ENCODE measurements at places on chromosomes 4 and X. TPM values are rescaled to one million over a fixed set of nuclear protein-coding genes. Genes with fewer than 3 reads are reported as not detected.

DNA sequence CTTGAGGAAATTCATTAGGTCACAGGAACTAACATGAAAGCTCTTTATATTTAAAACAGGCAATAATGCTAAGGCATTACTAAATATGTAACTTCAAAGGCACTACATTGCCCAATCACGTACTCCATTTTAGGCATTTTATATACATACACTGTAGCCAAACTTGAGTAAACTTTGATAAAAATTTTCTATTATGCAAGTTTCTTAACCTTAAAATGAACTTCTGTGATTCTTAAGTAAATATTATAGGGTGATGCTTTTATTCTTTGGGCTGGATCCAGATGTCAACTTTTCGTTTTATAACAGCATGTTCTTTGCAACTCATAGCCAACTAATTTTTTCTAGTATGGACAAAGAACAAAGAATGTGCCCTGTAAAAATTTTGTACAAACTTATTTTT, 28.3 kb upstream of the MAP9 start:
- no peak for DNase-seq

- DNase-seq, result no peak
These were observed 228.1 kb upstream of the ANXA3 start for GRCh38 chr4:78323439-78323838.

- no peak for DNase-seq
These were observed 17.5 kb downstream of the CXCL13 start for GRCh38 chr4:77623091-77623490.

DNA sequence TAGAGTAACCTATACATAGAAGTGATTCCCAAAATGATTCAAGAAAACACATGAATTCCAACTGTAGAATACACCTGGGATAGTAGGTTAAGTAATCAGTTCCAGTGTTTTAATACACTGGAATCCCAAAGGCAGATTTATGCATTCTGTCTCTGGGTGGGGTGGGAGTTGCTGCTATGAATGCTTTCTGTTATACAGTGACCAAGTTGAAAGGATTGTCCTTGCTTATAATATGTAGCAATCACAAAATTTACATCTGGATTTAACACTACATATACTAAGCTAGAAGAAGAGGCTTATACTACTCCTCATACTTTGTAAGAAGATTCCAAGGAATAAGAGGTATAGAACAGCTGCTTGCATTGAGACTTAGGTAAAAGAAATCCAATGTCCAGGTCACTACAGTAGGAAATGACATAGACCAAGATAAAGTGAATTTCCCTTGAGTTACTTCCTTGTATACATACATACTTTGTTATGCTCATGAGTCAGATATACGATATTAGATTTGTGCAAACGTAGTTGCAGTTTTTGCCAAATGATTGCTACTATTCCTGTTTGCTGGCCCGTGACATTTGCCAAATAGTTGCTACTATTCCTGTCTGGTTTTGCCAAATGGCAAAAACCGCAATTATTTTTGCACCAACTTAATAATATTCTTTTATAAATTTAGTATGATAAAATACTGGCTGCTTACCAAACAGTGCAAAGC, 210.5 kb upstream of the DIAPH2 start:
- DNase-seq, result no peak

DNA sequence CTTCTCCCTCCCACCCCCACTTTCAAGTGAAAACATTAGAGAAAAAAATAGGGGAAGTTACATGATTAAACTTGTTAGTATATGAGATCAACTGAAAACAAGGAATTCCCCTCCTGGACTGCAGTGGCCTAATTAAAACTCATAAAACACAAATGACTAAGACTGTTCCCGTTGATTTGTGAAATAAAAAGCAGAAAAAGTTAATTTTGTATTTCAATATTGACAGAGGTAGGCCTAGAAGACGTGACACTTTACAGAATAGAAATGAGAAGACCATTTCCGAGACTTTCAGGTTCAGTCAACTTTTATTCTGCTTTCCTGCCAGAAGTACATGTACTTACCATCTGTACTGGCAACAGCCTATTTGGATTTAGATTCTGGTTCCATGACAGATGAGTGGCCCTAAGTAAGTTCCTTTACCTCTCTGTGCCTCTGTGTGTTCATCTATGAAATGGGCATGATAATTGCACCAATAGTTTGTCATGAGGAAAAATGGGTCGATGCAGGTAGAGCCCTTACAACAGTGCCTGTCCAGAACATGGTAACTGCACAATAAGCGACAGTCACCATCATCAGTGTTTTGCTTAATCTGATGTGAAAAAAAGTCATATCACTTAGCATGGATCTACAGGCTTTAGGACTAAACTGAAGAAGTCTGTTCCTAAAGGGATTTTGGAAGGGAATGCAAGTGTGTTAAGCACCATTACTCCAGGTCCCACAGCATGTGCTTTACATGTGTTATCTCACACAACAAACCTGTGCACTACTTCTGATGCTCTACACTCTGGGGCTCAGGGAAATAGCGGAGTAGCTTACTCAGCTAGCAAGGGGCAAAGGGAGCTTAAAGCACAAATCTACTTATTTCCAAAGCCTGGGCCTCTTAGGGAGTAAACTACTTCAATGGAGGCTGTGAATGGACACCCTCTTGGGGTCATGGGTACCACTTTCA, 562.3 kb upstream of the DIPK2B start:
- DNase-seq, result no peak

DNA sequence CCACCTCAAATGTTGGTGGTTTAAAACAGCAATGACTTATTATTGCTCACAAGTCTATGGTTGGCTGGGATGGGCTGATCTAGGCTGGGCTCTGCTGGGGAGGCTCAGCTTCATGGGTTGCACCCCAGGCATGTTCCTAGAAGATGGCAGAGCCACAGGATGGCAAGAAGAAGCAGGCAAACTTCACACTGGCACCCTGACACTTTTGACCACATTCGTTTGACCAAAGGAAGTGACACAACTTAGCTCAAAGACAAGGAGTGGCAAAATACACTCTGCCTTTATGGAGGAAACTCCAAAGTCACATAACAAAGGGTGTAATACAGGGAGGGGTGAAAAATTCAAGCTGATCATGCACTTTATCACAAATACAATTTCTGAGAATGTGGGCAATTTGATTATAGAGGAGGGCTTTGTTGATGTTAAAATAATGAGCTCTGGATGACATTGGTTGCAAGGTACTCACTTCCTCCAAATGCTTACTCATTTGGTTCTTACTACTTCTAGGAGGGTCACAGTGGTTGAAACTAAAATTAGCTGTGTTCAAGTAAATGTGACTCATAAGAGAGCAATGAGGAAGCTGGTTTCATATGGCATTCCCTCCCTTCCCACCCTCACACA, 249.2 kb upstream of the RPS6KA3 start:
- peak; percentile 98 for DNase-seq

DNA sequence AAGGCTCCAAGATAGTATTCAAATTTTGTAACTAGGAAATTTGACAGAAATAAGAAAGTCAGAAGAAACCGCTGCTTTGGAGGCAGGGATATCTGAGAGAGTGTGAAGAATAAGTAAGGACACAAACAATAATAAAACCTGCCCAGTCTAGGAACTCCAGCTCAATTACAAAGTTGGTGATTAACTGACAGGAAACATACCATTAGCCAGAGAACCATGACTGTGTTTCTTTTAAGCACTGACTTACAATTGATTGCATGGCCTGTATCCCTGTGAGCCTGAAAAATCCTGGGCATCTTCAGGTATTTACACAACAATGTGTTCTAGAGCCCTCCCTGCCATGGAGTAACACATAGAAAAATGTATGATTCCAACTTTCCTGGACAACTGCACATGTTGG, 127.4 kb downstream of the GRIA3 start:
- no peak for DNase-seq

DNA sequence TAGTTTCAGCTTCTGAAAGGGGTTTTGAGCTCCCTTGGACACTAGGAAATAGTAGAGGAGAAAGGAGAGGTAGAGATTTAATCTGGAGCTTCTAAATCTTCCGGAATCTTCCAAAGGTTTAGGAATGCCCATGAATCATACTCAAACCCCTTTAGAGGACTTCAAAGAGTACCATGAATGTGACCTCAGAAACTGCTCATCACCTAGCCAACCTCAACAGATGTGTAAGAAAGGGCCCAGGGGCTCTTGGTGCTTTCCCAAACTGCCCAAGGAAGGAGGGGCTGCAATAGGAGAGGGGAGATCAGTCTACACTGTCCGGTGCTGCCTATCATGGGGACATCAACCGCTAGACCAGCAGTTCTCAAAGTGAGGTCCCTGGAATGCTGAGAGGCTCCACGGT, 109.1 kb downstream of the RBM47 start:
- no peak for DNase-seq

DNA sequence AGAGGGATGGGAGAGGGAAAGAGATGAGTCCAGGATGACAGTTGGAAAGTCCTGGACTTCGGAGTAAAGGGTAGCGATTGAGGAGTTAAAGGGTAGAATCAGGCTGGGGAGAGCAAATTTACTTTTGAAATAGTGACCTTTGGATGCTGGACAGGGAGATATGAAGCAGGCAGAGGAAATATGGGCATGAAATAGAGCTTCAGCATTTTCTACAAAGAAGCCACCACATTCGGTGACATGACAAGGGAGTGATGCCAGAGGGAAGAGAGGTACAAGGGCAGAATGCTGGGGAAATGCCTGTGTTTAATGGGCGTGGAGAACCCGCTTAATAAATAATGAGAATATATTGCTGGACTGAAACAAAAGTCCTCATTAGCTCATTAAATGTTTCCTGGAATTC, 92.7 kb downstream of the TBL1X start:
- DNase-seq, result no peak

DNA sequence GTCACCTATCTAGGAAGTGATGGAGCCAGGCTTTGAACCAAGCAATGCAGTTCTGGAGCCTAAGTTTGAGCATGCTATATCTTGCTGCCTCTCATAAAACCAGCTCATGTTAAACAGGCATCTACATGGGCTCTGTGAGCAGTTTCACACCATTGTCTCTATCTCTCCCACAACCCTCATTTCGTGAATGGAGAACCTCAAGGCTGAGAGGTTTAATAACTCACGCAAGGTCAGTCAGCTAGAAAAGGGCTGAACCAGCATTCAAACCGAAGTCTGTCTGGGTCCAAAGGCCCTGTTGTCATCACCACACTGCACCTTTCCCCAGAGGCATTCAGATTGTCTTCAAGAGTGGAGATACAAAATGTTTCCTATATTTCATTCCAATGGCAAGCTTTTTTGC, 369.2 kb downstream of the MID1IP1 start:
- no peak for DNase-seq

- peak; percentile 60 for DNase-seq
These were observed 631.5 kb downstream of the RAB28 start for GRCh38 chr4:12852338-12853307.

DNA sequence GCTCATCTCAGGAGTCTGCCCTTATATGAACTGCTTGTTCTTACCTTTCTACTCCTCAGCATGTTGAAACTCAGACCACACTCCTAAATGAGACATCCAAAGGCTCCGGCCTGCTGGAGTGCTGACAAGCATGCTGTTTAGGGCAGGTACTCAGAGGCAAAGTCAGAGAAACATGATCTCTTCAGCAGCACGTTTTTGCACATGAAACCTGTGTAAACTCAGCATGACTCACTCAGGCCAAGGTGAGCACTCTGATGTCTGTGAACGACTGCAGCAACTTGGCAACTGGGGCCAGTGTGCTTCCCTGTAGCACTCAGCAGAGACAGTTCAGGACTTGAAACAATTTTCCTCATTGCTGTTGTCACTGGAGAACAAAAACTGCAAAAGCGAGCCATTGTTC, 109.6 kb downstream of the PACRGL start:
- no peak for DNase-seq

GRCh38 chr4:85928775-85929591, 430.9 kb downstream of the MAPK10 start:
- DNase-seq, result peak; percentile 9

The PARM1 gene
- total RNA-seq, result not detected

The LUZP4 gene
- not detected for total RNA-seq

The GALNTL6 gene
- not detected for total RNA-seq

The TRAM1L1 gene
- not detected for total RNA-seq

The IQCM gene
- 0.21 TPM for total RNA-seq

The SCML1 gene
- 26.4 TPM for total RNA-seq

The HPSE gene
- total RNA-seq, result 2.3 TPM

Measured in A172 (cell line).